Esophagus muscularis mucosa (tissue), 4 donors: ENCODE measurements at places on chromosomes 7 and 10. TPM values are rescaled to one million over a fixed set of nuclear protein-coding genes. Genes with fewer than 3 reads are reported as not detected.

SH2D4B gene
- not detected for total RNA-seq

DNA sequence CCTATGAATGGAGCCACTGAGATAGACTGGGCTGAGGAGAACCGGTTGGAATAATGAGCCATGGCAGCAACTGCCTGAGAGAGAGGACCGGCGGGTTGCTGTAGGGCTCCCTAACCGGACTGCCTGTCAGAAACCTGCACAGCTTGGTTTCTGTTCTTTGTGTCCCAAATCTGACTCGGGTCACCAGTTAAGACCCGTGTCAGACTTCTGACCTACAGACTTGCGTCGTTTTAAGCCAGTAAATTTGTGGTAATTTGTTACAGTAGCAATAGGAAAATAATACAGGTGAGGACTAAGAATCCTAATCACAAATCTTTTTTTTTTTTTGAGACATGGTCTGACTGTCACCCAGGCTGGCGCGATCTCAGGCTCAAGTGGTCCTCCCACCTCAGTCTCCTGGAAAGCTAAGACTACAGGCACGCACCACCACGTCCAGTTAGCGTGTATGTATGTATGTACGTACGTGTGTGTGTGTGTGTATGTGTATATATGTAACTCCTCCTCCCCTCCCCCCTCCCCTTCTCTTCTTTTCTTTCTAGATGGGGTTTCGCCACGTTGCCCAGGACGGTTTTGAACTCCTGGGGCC lies 672 bp upstream of the DDX56 start:
- no peak for DNase-seq

VPS37D gene
- 4.6 TPM for total RNA-seq

- no peak for DNase-seq
These were observed 3.1 kb downstream of the KLLN start for GRCh38 chr10:87860156-87860795.

- no peak for DNase-seq
These were observed 85.2 kb downstream of the ABCB5 start for GRCh38 chr7:20700453-20701227.

DNA sequence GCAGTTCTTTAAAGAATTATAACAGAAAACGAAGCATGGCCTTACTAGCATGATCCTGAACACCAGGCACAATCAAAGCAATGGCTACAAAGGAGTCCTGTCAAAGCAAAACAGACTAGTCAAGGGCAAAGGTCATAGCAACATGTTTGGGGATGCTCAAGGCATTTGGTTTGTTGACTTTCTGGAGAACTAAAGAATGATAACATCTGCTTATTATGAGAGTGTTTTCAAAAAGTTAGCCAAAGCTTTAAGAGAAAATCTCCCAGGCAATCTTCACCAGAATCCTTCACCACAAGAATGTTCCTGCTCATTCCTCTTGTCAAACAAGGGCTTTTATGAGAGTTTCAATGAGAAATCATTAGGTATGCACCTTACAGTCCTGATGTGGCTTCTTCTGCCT lies 95.1 kb upstream of the CPXM2 start:
- DNase-seq, result no peak

SUN3 gene
- not detected for total RNA-seq

SPDYE8 gene
- not detected for total RNA-seq

DNA sequence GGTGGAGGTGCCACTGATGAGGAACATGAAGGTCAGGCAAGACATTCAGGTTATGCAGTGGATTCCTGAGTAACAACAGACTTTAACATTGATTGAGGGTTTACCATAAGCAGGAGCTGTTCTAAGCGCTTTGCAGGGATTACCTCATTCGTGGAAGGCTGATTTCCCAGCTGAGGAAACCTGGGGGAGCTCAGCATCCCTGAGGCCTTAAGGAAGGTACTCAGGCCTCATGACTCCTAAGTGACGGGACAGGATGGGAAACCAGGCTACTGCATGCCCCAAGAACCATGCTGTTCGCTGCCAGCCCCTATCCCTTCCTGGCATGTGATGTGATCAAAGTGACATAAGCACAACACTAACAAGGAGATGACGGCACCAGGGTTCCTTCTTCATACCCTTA lies 143.6 kb upstream of the NFE2L3 start:
- no peak for DNase-seq

GRCh38 chr7:78901566-78901965 lies 551.9 kb downstream of the MAGI2 start:
- DNase-seq, result no peak
